NCI-H460 (cell line): ENCODE measurements at places on chromosomes 13 and 19. TPM values are rescaled to one million over a fixed set of nuclear protein-coding genes. Genes with fewer than 3 reads are reported as not detected.

The CAMSAP3 gene
- total RNA-seq, result 0.35 and 0.89 TPM in 2 replicates

The MUC16 gene
- under 0.01 TPM in 1 of 2 replicates, not detected in the other for total RNA-seq

The EXOC3L2 gene
- not detected in 2 replicates for total RNA-seq

The ZNF229 gene
- total RNA-seq, result 4.2 and 4.8 TPM in 2 replicates

The OPA3 gene
- 6.0 and 6.3 TPM in 2 replicates for total RNA-seq

The NLRP5 gene
- total RNA-seq, result not detected in 2 replicates

The CD33 gene
- total RNA-seq, result 0.22 TPM in 1 of 2 replicates, not detected in the other

The CACNG6 gene
- 4.6 and 4.9 TPM in 2 replicates for total RNA-seq

The PALM3 gene
- total RNA-seq, result not detected in 2 replicates

The ZNF441 gene
- total RNA-seq, result not detected in 2 replicates

The ANGPTL8 gene
- not detected in 2 replicates for total RNA-seq

The FUT1 gene
- total RNA-seq, result 1.6 and 2.3 TPM in 2 replicates

The ATP8B3 gene
- 1.4 and 1.7 TPM in 2 replicates for total RNA-seq

The IGFL2 gene
- total RNA-seq, result not detected in 2 replicates

The ZNF221 gene
- 2.0 and 2.8 TPM in 2 replicates for total RNA-seq

The CGB5 gene
- not detected in 2 replicates for total RNA-seq

The CCDC70 gene
- not detected in 2 replicates for total RNA-seq

The PEG3 gene
- 0.07 TPM in 1 of 2 replicates, not detected in the other for total RNA-seq

The FLT3 gene
- total RNA-seq, result not detected in 2 replicates

The PCDH20 gene
- total RNA-seq, result 4.3 and 4.5 TPM in 2 replicates

The POSTN gene
- total RNA-seq, result 0.45 and 0.58 TPM in 2 replicates

The SKA3 gene
- 16.4 and 23.6 TPM in 2 replicates for total RNA-seq

The CGB1 gene
- total RNA-seq, result not detected in 2 replicates

The CEBPA gene
- total RNA-seq, result 6.3 and 6.5 TPM in 2 replicates

The SERTM1 gene
- not detected in 2 replicates for total RNA-seq

The CEACAM5 gene
- not detected in 2 replicates for total RNA-seq

The APOC4 gene
- not detected in 2 replicates for total RNA-seq
